H1 (cell line): ENCODE measurements at places on chromosomes 2 and 18. TPM values are rescaled to one million over a fixed set of nuclear protein-coding genes. Genes with fewer than 3 reads are reported as not detected.

WDFY1 gene
- 92.9 and 94.7 TPM in 2 replicates for total RNA-seq

CROCC2 gene
- total RNA-seq: not detected in 2 replicates

IL36RN gene
- total RNA-seq: not detected in 2 replicates

DNAH6 gene
- 0.31 and 0.43 TPM in 2 replicates for total RNA-seq

- no peaks in the 10 kb centered on the region for H3K27me3 ChIP-seq
- DNase-seq: no peak
- peaks cover 3% of the 10 kb centered on the region for H3K4me1 ChIP-seq
- H3K4me3 ChIP-seq: no peak overlapping the region
- H3K27ac ChIP-seq: no peak overlapping the region
- H3K36me3 ChIP-seq: no peaks in the 10 kb centered on the region
Observed at GRCh38 chr2:52431352-52431760, 1336.2 kb upstream of the CHAC2 start.

DNA sequence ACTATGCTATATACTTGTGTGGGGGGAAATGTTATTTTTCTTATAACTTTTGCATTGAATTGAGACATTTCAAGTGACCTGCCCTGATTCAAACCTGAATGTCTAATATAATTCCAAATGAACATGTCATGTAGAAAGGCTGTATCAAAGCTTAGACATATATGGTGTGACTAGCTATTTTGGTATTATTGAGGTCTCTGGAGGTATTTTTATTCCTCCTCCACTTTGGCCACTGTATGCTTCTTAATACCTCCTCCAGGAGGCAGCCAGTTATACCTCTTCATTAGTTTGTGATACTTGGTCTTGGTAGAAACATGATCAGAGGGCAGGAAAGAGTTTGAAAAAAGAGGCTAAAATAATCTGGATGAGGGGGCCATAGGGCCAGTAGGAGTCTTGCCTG lies 217.1 kb downstream of the TCF4 start:
- no peak for DNase-seq
- H3K27ac ChIP-seq: no peak overlapping the region
- no peaks in the 10 kb centered on the region for H3K36me3 ChIP-seq
- H3K27me3 ChIP-seq: no peaks in the 10 kb centered on the region

GRCh38 chr2:181183878-181184542 lies 203.6 kb downstream of the UBE2E3 start:
- H3K4me3 ChIP-seq: no peak overlapping the region
- H3K27me3 ChIP-seq: no peaks in the 10 kb centered on the region
- no peaks in the 10 kb centered on the region for H3K4me1 ChIP-seq
- H3K27ac ChIP-seq: no peak overlapping the region
- DNase-seq: no peak
- no peaks in the 10 kb centered on the region for H3K36me3 ChIP-seq
